ENCODE measurements at places on chromosomes 5 and 9.
A peak's percentile ranks its signal among the peaks of the same experiment; 100 is the strongest.

- peak; percentile 70 for DNase-seq
These were observed 11.7 kb downstream of the SPIN1 start for GRCh38 chr9:88399966-88400365.

GRCh38 chr5:110790673-110791072 lies 51.9 kb downstream of the SLC25A46 start:
- no peak for DNase-seq

DNA sequence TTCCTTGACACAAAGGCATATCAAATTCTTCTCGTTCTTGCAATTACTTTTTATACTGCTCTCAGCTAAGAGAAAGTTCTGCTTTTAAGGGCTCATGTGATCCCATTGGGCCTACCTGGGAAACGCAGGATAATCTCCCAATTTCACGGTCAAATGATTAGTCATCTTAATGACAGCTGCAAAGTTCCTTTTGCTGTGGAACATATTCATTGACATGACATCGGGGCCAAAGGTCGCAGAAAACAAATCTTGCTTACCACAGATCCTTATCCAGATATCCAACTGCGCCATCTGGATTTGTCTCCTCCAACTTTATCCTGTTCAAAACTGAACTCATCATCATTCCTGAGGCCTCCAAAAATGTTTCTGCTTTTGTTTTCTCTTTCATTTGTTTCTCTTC lies 1085.6 kb upstream of the WWC1 start:
- no peak for DNase-seq

GRCh38 chr5:120252839-120253238 lies 211.3 kb upstream of the PRR16 start:
- DNase-seq, result peak; percentile 17

DNA sequence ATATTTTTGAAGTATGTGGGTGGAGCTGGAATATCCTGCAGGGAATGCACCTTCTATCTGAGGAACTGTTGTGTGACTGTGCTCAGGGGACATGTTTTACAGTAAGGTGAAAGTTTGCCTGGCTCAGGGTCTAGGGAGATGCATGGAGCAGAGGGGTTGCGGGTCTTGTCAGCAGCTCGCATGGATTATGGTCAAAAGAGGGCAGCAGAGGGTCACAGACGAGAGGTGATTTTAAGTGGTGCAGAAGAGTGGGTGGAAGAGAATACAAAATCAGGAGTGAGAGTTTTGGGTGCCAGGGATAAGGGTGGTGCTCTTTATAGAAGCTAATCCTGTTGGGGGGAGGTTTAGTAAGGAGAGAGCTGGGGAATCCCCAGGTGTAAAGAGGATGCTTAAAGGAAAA lies 53.5 kb upstream of the GRIN3A start:
- DNase-seq, result no peak

DNA sequence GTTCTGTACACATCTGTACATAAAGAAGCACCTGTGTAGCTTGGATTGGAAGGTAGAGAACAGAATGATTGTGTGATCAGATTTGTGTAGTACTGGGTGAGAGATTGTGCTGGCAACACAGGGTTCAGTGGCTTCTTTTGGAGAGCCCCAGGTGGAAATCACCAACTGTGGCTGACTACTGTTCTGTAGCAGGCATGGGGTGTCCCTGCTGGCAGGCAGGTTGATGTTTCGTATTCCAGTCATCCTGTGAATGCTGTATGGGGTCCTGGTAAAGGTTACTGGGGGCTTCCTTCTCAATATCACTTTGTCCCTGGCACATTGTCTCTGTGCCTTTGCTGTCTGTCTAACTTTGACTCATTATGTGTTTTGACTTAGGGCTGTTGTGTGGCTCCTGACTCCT lies 5.3 kb downstream of the ASPN start:
- DNase-seq, result no peak

- DNase-seq, result no peak
These were observed 95.9 kb upstream of the COL5A1 start for GRCh38 chr9:134545543-134546245.

DNA sequence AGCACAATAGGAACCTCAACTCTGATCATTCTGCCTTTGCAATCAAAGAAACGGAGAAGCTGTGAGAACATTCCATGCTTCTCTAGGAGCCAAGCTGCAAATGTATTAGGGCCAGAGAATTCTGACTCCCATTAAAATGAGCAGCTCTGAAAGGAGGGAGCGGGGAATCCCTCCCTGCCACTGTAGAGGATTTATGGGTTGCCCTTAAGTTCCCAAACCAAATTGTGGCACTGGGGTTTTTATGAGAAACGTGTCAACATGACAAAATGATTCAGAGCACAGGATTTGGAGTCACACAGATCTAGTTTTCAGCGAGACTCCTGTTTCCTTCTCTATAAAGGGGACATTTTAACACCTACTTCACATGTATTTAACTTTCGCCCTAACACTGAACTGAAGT lies 1.8 kb downstream of the IL6ST start:
- DNase-seq, result peak; percentile 4

DNA sequence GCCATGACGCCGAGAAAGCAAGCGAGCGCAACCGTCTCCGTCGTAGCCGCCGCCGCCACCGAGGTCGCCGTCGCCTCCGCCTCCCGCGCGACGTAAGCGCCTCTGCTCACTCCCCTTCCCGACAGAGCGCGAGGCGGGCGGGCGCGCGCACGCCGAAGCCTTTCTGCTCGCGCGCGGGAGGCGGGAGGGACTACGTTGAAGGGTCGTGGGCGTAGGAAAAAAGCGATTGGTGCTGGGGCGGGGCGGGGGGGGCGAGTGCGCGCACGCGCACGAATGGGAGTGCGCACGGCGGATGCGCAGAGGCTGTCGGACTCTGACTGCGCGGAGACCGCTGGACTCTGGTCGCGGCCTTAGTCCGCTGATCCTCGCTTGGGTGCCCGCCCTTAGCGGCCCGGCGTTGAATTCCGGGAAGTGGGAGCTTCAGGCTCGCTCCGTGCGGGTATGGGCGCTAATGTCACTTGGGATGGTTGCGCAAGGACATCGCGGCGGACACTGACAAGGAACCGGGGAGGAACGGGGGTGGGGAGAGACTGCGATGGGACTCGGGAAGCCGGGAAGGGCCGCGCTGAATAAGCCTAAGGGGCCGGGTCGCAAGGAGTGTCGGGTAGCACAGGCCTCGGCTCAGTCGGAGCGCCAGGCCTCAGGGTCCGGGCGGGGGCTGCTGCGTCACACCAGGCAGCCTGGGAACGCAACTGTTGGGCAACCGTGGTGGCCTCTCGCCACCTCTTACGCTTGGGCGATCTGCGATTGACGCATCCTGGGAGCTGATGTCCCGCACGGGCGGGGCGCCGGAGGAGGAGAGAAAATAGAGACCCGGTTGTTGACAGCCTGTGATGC lies at the start of gene CHD1:
CHD1 (minus strand) TSS at position 135 of the 837 bp plus-strand sequence. CDS start 2,621 bp downstream, outside the sequence.
- DNase-seq, result peak; percentile 85

DNA sequence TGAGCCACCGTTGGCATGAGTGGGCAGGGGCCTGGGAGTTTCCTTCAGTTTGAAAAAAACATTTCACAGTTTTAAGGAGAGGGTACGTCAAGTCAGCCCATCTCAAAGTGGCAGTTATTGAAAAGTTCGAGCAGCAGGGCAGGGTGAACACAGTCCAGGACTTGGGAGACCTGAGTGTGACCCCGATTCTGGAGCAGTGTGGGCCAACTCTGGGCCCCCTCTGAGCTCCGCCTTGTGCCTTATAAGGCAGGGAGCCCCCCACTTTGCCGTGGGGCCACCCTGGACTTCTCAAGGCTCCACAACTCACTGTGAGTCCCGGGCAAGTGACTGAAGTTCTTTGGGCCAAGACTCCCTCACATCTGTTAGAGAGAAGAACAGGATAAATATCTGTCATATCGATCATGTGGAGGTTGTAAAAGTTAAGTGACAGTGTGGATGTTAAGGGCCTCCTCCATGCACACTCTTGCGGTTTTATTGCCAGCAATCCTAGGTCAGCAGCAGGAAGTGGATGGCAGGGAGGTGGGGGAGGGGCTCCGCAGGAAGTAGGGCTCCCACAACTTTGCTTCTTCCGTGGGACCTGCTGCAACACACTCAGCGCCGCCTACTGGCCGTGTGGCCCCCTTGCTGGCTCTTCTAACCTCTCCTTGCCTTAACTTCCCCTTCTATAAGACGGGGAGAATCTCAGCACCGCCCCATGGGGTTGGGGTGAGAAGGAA lies 38.4 kb downstream of the HRH2 start:
- peak; percentile 40 for DNase-seq

DNA sequence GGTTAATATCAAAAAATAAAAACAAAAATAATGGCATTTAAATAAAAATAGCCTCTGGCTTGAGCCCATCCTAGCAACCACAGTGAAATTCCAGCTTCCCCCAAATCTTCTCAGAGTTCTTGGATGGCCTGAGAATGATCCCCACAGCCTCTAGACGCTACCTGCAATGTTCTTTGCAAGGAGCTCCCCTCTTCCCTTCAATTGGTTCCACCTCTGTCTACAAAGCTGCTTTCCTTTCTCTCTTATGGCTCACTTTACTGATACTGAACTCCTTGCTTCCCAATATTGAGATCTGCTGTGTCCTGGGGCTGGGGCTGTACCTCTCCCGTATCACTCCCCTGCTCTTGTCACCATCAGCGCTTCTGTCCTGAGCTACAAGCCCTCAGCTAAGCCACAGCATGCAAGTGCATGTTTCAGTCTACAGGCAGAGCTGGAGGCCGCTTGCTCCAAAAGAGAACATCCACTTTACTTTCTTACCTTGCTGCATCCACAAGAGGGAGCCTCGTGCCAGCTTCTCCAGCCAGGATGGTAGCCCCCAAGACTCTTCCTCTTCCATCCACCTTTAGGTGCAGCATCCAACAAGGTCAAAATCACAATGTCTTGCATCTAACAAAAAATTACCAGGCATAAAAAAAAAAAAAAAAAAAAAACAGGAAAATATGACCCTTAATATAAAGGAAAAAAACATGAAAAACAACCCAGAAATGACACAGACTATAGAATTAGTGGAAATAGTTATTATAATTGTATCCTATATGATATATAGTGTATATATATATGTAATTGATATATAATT lies 57.4 kb upstream of the PRSS3 start:
- peak; percentile 40 for DNase-seq

DNA sequence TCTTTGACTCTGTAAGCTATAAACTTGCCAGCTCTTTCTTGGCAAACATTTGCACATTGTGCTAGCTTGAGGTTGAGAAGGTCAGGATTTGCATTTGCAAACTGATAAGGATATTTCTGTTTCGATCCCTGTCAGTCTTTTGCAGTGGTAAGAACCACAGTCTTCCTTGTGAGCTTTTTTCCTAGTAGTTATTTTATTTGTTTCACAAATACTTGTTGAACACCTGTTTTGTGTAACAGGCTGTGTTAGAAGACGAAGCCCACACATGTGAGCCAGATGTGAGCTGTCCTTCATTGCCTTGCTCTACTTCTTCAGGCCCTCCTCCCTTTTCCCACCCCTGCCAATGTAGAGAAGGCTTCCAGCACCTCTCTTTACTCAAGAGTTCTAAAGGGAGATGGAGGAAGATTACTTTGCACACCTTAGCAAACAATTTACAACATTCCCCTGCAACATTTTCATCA lies 327.0 kb upstream of the KLF4 start:
- DNase-seq, result no peak

GRCh38 chr9:86434039-86434726 lies 80.0 kb upstream of the TUT7 start:
- peak; percentile 53 for DNase-seq

GRCh38 chr5:72494623-72495124 lies 12.5 kb downstream of the ZNF366 start:
- DNase-seq, result no peak

DNA sequence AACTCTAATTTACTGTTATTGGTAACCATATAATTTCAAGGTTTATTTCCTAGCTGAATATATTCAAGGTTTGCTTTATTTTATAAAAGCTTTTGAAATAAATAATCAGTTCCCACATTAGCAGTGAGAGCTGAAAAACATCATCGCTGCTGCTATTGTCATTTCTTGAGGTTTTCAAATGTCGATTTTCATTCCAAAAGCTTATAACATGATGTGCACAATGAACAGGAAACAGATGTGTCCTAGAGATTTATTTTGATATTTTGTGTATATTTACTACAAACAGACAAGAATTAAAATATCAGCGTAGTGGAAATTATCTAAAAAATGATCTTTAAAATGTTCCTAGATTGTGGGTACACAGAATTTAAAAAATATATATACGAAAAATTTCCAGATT lies 10.5 kb upstream of the ITGA1 start:
- no peak for DNase-seq

DNA sequence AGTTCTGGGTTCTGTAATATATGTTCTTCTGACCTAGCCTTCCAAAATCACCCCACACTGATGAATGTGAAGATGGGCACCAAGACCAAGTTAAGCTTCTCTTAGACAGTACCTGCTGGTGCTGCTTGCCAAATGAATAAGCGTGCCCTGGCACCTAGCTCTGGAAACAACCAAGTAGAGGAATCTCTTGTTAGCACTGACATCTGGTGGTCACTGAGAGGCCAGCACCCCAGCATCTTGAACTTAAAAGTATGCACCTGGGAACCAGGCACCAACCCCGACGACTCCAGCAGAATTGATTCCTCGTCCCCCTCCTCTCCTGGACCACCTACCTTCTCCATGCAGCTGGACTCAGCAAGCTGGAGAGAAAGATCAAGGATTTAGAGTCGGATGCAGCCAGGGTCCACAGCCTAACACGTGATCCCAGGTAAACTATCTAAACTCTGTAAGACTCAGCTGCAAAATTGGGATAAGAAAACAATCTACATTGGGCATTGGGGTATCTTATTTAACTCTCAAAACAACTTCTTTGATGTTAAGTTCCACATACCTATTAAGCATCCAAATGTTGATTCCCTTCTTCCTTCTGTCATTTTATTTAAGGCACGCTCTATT lies 89.8 kb downstream of the SLC1A3 start:
- DNase-seq, result peak; percentile 57

- DNase-seq, result no peak
These were observed 19.8 kb upstream of the CARTPT start for GRCh38 chr5:71699233-71699632.

- DNase-seq, result no peak
These were observed 662.1 kb upstream of the FTMT start for GRCh38 chr5:121189342-121190305.

GRCh38 chr5:34586117-34586885 lies 69.8 kb upstream of the RAI14 start:
- DNase-seq, result peak; percentile 74

DNA sequence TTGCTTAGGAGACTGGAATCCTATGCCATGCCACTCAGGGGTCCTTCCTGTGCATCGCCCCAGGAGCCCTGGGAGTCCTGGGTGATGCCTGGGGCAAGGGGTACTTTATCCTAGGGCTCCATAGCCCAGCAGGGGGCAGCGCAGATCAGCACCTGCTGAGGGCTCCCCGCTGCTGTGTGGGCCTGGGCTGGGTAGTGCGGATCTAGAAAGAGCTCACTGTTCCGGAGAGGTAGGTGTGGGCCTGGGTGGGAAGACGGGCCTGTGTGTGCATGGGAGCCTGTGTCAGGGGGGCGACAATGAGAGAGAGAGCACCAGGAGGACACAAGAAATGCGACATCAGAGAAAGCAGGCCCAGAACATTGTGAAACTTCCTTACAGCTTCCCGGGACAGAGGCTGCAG lies 11.4 kb upstream of the DAB2IP start:
- DNase-seq, result no peak

- DNase-seq, result no peak
These were observed 90.4 kb downstream of the PGM5 start for GRCh38 chr9:68446836-68447235.

GRCh38 chr5:157549283-157549629 lies 26.3 kb downstream of the ADAM19 start:
- peak; percentile 30 for DNase-seq
